ENCODE measurements at places on chromosomes 1 and 21.
A peak's percentile ranks its signal among the peaks of the same experiment; 100 is the strongest.

DNA sequence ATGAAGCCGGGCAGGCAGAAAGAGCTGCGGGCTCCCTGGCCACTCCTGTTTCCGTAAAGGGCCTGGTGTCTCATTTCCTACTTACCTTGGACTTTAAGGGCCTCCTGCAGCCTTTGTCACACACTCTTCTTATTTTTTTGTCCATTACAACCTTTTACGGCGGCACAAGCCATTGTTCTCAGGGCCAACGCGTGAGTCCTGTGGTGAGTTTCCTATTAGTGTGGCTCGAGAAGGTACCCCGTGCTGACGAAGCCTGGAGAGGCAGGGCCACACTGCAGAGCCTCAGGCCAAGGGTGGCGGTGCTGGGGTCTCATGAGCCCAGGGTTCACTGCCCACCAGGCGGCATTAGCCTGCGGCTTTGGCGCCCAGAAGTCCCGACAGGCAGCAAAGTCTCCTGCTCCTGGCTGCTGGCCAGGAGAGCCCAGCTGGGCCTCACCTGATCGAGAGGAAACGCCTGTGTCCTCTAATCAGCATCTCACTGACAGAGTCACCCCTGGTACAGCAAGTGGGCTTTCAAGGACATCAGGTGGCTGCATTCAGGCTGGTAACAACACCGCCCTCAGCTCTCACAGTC, 62.0 kb downstream of the SIK1 start:
- DNase-seq, result no peak

DNA sequence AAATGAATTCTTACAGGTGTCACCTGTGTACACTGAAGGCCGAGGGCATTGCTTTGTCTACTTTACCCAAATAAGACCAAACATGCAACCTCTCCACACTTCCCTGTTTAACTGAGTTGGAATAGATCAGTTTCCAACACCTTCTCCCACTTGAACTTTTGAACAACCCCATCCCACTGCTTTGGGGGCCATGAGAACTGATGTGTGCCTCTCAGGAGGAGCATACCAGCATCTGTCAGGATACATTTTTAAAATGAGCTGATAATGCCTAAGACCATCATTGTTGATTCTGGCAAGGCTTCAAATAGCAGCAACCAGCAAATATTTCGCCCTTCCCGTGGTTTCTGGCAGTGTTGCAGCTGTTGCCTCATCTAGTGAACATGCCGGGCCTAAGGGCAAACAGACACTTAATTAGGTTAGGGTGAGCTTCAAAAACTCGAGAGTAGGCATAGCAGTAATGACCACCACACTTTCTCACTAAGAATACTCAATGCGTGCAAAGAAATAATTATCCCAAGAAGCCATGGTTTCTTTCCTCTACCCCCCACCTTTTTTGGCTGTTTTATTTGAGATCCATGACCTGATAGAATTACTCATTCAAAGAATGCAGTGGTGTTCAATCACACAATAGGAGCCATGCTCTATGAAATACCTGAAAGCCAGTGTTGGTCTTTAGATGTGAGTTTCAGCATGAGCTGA, 63.7 kb downstream of the MAP10 start:
- no peak for DNase-seq

DNA sequence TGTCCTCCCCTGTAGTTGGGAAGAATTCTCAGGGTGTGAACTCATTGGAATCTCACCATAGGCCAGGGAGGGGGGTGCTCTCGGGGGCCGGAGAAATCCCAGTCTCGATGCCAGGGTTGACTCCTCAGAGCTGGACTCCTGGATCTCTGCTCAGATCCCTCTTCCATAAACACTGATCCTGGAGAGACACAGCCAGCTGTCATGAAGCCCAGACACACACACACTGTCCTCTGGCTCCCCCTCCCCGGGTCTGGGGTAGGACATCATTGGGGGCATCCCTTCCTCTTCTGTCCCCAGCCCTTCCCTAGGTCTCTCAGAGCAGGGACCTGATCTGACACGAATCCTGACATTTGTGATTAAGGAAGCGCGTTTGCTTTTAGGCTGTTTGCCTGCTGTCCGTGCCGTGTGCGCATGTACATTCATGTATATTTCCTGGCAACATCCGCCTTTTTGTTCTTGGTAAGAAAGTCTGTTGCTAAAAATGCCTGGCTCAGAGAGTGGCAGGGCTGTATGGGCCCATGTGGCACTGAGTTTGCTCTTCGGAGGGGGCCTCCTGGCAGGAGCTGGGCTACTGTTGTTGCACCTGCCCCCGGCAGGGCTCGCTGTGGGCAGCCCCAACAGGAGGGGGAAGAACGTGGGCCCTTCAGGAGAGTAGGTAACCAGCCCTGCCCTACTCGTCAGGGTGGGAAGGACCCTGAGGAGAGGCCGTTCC, 45.4 kb upstream of the SELENON start:
- no peak for DNase-seq

GRCh38 chr1:72936151-72936740, 653.9 kb upstream of the NEGR1 start:
- DNase-seq, result no peak

DNA sequence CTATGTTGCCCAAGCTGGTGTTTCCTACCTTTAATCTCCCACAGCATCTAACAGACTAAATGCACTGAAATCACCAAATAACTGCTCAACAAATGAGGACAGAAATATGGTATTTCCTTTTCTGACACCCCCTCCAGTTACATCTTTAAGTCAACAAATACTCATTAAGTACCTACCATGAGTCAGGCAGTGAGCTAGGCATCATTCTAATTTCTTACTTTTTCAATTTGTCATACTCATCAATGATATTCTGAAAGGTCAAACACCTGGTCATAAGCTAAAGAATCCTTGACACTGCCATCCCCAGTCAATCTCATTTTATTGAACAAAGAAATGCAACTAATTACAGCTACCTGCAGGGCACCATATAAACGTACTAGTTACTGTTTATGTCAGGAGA, 36.6 kb downstream of the LUZP1 start:
- DNase-seq, result no peak

GRCh38 chr1:98538106-98538505, 123.4 kb upstream of the SNX7 start:
- no peak for DNase-seq

DNA sequence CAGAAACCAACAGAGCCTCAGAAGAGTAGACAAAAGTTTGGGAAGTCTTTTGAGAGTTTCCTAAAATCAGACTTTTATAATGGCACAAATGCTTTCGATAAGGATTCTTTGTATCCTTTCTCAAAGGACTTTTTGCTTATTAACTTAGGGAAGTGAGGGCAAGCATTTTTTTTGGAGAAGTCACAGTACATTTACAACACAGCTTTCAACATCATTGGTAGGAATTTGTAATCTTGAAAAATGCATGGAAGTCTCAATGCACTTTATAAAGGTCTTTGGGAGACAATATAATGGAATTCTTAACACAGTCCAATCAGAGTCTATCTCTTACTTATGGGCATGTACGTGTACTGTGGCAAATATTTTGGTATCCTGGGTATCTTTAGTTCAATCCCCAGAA, 325.8 kb upstream of the NR5A2 start:
- DNase-seq, result no peak

- DNase-seq, result no peak
Observed at GRCh38 chr1:39394598-39394997, 96.8 kb upstream of the BMP8A start.

DNA sequence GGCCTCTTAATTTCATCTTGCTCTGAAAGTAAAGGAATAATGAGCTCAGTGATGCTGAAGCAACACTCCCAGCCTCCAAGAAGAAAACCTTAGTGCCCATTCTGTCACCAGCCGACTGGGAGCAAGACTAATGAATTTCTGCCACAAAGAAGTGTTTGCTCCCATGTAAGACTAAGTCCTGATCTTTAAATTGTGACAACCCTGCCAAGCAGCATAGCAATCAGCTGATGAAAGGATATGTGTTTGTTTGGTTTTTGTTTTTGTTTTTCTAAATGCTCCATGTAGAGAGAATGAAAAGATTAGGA, 113.7 kb upstream of the PALMD start:
- no peak for DNase-seq

- no peak for DNase-seq
Observed at GRCh38 chr1:48917901-48918603, 141.4 kb upstream of the BEND5 start.

- DNase-seq, result no peak
Observed at GRCh38 chr1:58964880-58965279, 181.0 kb upstream of the JUN start.

GRCh38 chr1:230100932-230101331, 33.9 kb downstream of the GALNT2 start:
- DNase-seq, result no peak

DNA sequence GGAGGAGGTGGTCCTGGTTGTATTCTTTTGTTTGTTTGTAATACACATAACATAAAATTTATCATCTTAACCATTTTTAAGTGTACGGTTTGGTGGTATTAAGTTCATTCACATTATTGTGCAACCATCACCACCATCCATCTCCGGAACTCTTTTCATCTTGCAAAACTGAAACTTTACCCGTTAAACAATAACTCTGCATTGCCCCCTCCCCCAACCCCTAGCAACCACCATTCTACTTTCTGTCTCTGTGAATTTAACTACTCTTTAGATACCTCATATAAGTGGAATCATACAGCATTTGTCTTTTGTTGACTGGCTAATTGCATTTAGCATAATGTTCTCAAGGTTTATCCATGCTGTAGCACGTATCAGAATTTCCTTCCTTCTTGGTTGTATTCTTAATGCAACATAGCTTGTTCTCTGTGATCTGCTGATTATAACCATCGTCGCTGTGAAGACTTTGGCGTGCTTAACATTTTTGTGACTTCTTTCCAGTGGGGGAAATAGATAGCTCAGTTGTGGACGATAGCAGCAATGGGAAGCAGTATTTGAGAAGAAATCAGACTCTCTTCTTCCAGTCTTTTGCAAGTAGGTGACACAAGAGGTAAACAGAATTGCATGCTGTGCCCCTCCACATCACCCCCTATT, 117.5 kb upstream of the HOOK1 start:
- no peak for DNase-seq

GRCh38 chr1:231866392-231867331, 240.1 kb downstream of the DISC1 start:
- DNase-seq, result peak; percentile 33

DNA sequence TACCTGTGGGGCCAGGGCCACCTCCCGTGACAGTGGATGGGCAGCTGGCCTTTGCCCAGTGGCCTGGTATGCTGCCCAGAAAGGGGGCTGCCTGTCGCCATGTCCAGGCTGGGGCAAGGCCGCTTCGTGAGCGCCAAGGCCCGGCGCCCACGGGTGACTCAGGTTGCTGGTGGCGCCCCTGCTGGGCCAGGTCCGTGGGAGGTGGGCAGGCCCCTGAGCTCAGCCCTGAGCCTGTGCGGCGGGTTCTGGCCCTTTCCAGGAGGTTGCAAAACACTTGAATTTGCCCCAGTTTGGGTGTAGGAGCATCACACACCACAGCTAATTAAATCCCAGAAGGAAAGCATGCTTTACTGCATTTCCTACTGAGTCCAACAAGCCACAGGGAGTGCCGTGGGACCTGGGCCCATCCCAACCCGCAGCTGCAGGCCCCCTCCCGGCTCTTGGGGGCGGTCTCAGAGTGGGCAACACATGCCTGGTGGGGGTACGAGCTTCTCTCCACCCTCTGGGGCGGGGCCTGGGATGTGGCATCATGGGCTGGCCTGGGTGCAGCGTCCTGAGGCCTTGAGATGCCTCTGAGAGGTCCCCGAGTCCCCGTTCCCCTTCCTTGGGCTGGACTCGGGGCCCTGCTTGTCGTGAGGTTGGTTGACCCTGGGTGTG, 159.8 kb downstream of the PEX14 start:
- no peak for DNase-seq

- no peak for DNase-seq
Observed at GRCh38 chr1:208036918-208037766, 126.2 kb upstream of the CD34 start.

GRCh38 chr1:59994302-59995198, 68.0 kb upstream of the CYP2J2 start:
- no peak for DNase-seq

GRCh38 chr1:35442734-35443133, 114.5 kb downstream of the KIAA0319L start:
- DNase-seq, result no peak

- no peak for DNase-seq
Observed at GRCh38 chr1:177282976-177283375, 112.2 kb downstream of the BRINP2 start.
